ENCODE measurements at places on chromosomes 16 and 17.

DNA sequence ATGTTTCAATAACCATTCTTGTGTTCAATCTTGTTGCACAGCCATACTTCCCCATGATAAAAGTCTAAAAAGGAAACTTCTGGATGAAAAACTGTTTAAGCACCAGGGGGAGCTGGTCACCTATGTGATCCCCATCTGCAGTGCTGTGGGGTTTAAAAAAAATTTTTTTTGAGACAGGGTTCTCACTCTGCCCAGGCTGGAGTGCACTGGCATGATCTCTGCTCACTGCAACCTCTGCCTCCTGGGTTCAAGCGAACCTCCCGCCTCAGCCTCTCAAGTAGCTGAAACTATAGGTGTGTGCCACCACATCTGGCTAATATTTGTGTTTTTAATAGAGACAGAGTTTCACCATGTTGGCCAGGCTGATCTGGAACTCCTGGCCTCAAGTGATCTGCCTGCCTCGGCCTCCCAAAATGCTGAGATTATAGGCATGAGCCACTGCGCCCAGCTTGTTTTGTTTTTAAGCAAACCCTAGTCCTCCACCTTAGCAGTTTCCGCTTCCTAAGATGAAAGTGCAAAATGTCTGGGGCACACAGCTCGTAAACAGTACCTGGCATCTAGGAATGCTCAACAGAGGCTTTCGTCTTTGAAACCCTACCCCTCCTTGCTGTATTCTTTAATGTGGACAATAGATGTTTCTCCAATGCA, 25.4 kb downstream of the DNAJA2 start:
- no peak for DNase-seq

DNA sequence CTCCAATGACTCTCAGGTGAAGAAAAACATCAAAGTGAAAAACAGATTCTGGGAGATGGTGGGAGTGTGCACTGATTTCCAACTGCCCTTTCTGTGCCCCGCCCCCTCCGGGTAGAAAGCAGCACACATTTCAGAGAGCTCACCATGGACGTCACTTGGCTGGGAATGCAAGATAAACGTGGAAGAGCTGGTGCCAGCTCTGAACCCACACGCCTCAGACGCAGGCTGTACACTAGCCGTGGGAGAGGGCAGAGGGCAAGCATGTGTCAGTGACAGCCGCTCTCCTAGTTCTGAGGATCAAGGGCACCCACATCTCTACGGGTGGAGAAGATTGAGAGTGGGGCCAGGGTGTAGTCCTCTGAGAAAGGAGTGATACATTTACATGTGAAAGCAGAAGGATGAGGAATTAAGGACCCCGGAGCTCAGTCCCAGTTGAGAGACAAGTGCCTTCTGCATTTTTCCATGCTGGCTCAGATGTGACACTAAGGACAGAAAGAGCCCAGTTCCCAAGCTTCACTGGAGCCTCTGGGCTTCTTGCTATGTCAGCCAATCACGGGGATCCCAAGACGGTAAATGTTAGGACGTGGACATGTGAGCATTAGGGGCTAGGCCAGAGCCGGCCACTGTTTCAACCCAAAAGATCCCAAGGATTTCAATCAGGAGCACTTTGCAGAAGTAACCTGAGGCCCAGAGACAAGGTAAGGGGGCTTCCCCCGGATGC, 101.3 kb downstream of the ZFHX3 start:
- DNase-seq = no peak

DNA sequence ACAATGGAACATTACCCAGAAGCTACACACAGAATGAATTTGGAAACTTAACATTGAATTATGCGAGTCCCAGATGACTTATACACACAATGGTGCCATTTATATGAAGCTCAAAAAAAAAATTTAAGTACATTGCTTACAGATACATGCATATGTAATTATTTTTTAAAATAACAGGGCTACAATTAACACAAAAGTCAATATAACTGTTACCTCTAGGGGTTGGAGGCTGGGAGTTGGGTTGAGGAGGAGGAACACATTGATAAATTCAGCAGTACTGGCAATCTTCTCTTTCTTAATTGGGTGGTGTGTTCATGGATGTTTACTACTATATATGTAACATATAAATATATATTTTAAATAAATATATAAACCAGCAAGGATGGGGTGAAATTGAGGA, 1.1 kb downstream of the ZNF23 start:
- DNase-seq = no peak

GRCh38 chr16:76897816-76898215, 293.2 kb upstream of the MON1B start:
- no peak for DNase-seq

DNA sequence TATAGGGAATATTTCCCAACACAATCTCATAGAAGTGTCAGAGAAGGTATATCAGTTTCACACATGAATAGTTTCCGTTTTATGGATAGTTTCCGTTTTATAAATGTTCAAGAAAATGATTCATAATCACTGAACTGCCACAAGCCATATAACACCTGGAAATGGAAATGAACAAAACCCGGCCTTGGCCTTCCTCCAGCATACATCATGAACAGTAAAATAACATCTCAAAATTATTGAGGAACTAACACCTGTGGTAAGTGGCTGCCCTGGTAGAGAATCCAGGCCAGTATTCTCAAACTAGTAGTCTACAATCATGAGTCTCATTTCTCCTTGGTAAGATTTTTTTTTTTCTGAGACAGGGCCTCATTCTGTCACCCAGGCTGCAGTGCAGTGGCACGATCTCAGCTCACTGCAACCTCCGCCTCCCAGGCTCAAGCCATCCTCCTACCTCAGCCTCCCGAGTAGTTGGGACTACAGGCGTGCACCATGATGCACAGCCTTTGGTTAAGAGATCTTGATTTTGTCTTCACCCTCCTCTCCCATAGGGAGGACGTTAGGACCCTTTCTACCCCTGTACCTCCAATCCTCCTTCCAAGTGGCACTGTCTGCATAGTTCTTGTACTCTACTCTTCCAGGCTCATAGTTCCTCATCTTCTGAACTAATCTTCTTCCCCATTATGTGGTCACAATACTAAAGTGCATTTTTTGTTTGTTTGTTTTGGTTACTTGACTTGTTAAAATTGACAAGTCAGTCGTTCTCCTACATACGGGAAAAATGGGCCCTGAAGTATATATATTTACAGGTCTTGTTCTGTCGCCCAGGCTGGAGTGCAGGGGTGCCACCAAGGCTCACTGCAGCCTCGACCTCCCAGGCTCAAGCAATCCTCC, 15.0 kb upstream of the RGS9 start:
- DNase-seq = no peak

- no peak for DNase-seq
These were observed 264.4 kb upstream of the FOXF1 start for GRCh38 chr16:86245895-86246294.

DNA sequence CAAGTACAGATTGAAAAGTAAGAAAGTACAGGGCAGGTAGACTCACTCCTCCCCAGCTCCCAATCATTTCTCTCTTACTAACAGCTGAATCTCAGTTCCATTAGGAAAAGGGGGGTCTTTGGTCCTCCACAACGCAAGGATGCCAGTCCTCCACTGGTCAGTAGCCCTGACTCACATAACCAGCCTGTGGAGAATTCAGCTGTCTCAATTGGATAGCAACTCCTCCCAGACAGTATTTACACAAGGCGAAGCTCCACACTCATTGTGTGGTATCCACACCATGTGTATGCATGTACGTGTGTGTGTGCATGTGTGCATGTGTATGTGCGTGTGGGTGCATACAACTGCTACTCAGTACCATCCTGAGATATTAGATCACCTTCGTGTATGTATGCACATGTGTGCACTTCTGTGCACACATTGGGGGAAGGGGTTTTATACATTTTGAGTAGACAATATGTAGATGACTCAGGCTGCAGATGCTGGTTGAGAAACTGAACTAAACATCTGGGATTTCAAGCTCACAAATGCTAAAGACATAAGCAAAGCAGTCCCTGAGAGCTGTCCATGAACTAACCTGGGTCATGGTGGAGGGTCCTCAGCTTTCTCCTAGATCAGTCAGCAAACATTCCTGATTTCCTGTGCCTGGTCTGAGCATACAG, 240.1 kb downstream of the SLC39A11 start:
- DNase-seq = peak; percentile 1

GRCh38 chr16:56848029-56848936, 16.7 kb upstream of the SLC12A3 start:
- DNase-seq = no peak

GRCh38 chr17:63455417-63455816, 9.3 kb upstream of the CYB561 start:
- no peak for DNase-seq

Data from NCI-H2029 (cell line).